ENCODE measurements at places on chromosomes 6 and 20.
A peak's percentile ranks its signal among the peaks of the same experiment; 100 is the strongest.

DNA sequence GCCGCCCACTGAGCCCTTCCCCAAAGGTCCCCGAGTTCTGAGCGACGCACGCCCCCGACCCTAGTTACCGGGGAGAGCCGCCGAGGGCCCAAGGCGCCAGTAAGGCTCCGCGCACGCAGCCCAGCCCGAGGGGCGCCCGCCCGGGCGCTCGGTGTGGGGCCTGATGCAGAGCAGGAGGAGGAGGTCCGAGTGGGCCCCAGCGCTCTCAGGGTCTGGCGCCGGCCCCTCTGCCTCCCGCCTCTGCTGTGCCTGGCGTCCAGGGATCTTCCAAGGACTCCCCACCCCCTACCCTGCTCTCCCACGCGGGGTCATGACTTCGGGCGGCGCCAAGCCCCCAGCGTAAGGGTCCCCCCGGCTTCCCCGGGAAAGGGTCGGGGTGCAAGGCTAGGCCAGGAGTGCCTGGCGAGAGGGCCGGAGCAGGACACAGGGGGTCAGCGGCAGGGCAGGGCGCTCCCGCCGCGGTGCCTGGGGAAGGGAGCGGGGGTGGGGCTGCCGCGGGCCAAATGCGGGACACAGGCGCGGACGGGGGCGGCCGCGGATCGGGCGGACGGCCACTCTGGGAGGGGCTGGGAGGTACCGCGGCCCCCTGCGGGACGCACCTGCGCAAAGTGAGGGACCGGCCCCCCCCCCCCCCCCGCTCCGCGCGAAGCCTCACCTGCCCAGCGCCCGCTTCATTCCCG is 637 bp downstream of the ABHD12 start:
- peak; percentile 68 for DNase-seq
- peaks cover 11% of the 10 kb centered on the region for H3K4me1 ChIP-seq
- peaks cover 9% of the 10 kb centered on the region for H3K27me3 ChIP-seq

DNA sequence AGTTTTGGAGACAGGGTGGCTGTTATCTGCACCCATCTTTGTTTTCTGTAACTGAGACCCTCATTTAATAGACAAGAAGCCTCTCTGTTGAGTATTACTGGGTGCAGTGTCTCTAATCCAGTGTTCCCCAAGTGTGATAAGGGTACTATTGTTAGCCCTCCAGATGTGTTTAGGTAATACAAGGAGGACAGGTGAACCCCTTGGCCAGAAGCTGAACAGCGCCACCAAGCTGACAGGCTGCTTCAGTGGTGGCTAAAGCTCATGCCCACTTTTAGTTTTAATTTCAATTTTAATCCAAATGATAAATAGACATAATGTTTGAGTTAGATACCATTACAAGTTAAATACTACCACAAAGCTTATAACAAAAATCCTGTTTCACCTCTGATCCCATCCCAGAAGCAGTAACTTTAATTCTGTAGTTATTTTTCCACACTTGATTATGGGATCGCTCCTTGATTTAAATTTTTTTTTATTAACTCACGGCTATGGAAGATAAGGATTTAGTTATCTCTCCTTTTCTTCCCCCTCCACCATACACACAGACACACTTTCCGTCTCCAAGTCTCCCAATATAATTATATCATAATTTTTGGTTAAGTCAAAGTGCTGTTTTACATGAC is 8.4 kb upstream of the STK35 start:
- no peaks in the 10 kb centered on the region for H3K27me3 ChIP-seq
- H3K36me3 ChIP-seq: no peaks in the 10 kb centered on the region
- H3K4me3 ChIP-seq: no peak overlapping the region
- DNase-seq: no peak
- no peak overlapping the region for H3K27ac ChIP-seq

DNA sequence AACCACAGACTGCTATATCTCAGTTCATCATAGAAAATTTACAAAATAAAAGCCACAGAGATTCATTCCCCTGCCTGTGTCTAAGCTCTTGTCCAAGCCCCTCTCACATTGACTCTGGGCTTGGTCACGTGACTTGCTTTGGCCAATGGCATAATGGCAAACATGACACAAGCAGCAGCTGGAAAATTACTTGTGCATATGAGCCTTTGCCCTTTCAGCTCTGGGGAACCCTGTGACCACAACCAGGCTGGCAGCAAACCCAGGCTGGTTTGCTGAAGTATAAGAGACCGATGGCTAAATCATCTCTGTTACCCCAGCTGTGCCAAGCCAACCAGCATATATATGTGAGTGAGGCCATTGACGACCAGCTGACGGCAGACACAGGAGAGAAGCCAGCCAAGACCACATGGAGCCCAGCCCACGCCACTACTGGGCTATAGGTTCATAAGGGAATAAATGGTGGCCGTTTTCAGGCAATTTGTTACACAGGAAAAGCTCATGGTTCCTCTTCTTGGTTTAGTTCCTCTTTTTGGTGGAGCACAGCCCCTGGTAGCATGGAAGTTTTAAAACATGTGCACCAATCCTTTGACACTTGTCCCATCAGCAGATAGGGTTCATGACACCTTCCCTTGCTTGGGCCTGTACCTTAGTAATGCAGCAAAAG is 31.8 kb upstream of the RSPO4 start:
- H3K4me3 ChIP-seq: no peak overlapping the region
- H3K27me3 ChIP-seq: peaks cover 2% of the 10 kb centered on the region
- no peak for DNase-seq
- no peak overlapping the region for H3K27ac ChIP-seq
- H3K36me3 ChIP-seq: no peaks in the 10 kb centered on the region
- no peaks in the 10 kb centered on the region for H3K4me1 ChIP-seq

DNA sequence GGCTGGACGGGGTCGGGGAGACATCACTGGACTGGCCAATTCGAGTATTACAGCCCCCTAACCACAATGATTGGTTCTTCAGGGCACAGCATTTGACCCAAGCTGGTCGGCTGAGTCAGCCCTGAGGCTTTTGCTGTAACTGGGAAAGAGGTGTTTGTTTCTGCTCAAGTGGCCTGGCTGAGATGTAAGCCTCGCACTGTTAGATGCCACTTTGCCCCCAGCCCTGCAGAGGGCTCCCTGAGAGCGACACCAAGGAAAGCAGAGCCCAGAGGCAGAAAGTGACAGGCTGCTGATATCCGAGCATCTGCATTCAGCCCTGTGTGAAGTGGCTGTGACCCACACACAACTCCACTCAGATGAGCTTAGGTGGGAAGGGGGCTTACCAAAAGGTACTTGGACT is 19.4 kb downstream of the ERGIC3 start:
- H3K4me3 ChIP-seq: no peak overlapping the region
- H3K4me1 ChIP-seq: peaks cover 8% of the 10 kb centered on the region
- peaks cover 9% of the 10 kb centered on the region for H3K27me3 ChIP-seq
- no peak overlapping the region for H3K27ac ChIP-seq

DNA sequence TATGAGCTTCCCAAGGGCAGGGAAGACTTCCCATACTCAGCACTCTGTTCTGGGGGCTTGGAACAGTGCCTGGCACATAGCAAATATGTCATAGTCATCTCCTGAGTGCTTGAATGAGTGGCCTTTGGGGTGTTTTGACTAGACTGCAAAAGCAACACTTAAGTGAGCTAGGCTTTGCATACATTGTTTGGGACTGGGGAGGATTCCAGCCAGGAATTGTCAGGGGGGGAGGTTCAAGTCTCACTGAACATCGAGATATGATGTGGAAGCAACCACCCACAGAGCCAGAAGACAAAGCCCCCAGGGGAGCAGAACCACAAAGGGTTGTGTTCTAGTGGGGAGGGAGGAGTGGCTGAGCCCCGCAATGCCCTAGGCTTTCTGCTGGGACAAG is 98.4 kb downstream of the SYCP2 start:
- no peak overlapping the region for H3K27ac ChIP-seq
- peaks cover 41% of the 10 kb centered on the region for H3K4me1 ChIP-seq
- H3K4me3 ChIP-seq: no peak overlapping the region
- no peaks in the 10 kb centered on the region for H3K36me3 ChIP-seq
- H3K27me3 ChIP-seq: peaks cover 3% of the 10 kb centered on the region
- DNase-seq: no peak

- no peak overlapping the region for H3K4me3 ChIP-seq
- H3K27me3 ChIP-seq: peaks cover 3% of the 10 kb centered on the region
These were observed 44.0 kb downstream of the VSTM2L start for GRCh38 chr20:37946946-37947345.

GRCh38 chr20:34475979-34476736 is 40.1 kb upstream of the DYNLRB1 start:
- peaks cover 25% of the 10 kb centered on the region for H3K4me1 ChIP-seq
- peak overlapping the region; percentile 67 for H3K4me3 ChIP-seq
- H3K27ac ChIP-seq: peak overlapping the region; percentile 79
- H3K27me3 ChIP-seq: peaks cover 8% of the 10 kb centered on the region
- peaks cover 13% of the 10 kb centered on the region for H3K36me3 ChIP-seq

DNA sequence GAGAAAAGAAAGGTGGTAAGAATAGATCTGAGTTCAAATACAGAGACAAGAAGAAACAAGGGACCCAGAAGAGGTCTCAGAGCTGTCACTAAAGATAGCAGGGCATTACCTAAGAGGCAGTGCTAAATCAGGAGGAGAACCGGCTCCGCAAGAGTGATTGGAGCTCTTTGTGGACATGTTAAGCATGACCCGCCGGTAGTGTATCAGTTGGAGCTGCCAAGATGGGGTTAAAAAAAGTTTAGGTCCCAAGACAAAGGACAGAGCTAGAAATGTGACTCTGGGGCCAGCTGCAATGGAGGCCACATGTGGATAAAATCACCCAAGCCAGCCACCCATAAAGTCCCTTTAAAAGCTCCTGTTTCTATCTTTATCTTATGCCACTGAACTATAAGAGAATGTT is 93.4 kb downstream of the MBOAT1 start:
- no peaks in the 10 kb centered on the region for H3K4me1 ChIP-seq
- no peaks in the 10 kb centered on the region for H3K27me3 ChIP-seq
- no peak for DNase-seq
- no peak overlapping the region for H3K27ac ChIP-seq

GRCh38 chr20:10542442-10542841 is 107.3 kb downstream of the SLX4IP start:
- no peak overlapping the region for H3K4me3 ChIP-seq
- peaks cover 21% of the 10 kb centered on the region for H3K4me1 ChIP-seq
- DNase-seq: no peak
- peaks cover 2% of the 10 kb centered on the region for H3K27me3 ChIP-seq

DNA sequence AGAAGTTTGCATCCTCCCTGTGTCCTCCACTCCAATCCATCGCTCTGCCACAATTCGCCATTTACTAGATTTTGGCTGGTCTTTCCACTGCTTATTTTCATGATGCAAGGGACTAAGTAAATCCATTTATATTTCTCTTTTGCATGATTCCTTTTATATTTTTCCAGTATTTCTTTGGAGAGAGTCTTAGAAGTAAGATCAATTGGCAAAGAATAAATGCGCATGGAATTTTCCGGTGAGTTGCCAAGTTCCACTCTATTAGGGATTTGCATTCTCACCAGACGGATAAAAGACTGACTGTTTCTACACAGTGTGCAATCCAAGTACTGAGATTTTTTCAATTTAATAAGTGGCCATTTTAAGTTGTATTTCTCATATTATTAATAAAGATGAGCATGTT is 91.7 kb upstream of the PHACTR3 start:
- H3K27ac ChIP-seq: no peak overlapping the region
- no peak for DNase-seq
- H3K4me1 ChIP-seq: peaks cover 3% of the 10 kb centered on the region
- no peaks in the 10 kb centered on the region for H3K36me3 ChIP-seq
- no peaks in the 10 kb centered on the region for H3K27me3 ChIP-seq
- no peak overlapping the region for H3K4me3 ChIP-seq

Measured in glutamatergic neuron (in vitro differentiated cells).